ENCODE measurements at places on chromosomes 13 and 19. TPM values are rescaled to one million over a fixed set of nuclear protein-coding genes. Genes with fewer than 3 reads are reported as not detected.

DNA sequence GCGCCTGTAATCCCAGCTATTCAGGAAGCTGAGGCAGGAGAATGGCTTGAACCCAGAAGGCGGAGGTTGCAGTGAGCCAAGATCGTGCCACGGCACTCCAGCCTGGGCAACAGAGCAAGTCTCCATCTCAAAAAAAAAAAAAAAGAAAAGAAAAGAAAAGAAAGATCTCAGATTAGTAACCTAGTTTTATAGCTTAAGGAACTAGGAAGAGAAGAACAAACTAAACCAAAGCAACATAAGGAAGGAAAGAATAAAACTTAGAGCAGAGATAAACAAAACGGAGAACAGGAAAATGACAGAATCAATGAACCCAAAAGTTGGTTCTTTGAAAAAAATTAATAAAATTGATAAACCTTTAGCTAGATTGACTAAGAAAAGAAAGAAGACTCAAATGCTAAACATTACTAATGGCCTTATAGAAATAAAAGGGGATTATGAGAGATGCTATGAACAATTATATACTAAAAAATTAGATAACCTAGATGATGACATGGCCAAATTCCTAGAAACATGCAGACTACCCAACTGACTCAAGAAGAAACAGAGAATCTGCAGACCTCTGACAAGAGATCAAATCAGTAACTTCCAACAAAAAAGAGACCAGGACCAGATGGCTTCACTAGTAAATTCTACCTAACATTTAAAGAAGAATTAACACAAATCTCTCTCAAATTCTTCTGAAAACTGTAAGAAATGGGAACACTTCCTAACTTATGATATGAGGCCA lies 68.2 kb downstream of the CDADC1 start:
- DNase-seq = no peak

DNA sequence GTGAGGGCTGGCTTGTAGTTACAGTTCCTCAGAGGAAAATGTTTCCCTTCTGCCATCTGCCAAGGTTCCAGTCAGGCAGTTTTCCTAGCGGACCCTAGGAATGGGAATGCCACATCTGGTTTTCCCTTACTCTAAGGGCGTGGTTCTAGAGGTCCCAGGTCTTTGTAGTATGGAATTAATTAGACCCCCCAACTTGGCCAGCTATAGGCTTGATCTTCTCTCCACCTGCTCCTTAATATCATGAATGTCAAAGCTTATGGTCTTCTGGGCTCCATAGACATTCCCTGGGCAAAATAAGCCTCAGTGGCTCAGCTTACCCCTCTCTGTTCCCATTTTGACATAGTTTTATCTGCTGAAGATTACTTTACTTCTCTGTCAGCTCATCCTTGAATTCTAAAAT lies 70.0 kb downstream of the ZNF568 start:
- DNase-seq = no peak

Gene PTGIR
- 2.4 TPM for total RNA-seq

Gene GRIN3B
- 0.67 TPM for total RNA-seq

Gene EPSTI1
- total RNA-seq = 3.8 TPM

Measured in chondrocyte (in vitro differentiated cells).